Stimulated activated CD4-positive, alpha-beta T cell treated with anti-CD3 and anti-CD28 coated beads, Interleukin-2, amount 100 ng/mL, for 24 hours (primary cell): ENCODE measurements at places on chromosomes 1 and 21.

DNA sequence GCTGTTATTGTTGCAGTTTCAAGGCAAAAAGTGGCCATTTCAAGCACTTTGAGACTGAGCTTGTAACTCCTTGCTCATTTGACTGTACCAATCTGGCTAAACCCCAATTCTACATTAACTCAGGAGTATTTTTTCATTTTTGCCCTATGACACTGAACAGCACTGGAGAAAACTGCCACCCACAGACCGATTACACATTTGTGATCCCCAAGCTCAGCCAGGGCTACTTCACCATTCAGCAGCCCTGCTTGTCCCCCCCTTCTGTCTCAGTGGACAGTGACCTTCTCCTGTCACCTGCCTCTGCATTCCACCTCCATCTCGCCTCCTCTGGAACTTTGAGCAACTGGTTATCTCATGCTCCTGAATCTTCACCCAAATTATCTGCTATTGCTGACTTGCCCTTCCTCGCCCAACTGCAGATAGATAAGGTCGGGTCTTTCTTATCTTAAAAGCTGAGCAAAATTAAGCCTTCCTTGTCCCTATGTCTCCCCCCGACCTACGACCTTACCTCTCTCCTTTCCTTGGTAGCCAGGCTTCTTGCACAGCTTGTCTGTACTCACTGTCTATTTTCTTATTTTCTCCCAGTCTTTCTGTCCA is 25.3 kb downstream of the SPATA46 start:
- no peak for DNase-seq

GRCh38 chr1:109636201-109636952 is 16.7 kb downstream of the AMPD2 start:
- peak; percentile 10 for DNase-seq

DNA sequence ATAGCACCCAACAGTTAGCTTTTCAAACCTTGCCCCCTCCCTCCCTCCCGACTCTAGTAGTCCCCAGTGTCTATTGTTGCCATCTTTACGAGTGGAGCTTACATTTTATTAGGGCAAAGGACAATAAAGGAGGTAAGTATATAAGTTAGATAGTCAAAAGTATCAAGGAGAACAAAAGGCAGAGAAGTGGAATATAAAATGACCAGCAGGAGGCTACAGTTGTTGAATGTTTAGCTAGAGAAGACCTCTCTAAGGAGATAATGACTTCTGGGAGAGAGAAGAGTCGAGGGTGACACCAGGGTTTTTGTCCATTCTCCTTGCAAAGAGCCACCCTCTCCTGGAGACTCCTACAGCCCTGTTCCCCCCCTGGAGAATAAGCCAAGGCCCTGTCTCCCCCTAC is 48.7 kb downstream of the SYT6 start:
- no peak for DNase-seq

DNA sequence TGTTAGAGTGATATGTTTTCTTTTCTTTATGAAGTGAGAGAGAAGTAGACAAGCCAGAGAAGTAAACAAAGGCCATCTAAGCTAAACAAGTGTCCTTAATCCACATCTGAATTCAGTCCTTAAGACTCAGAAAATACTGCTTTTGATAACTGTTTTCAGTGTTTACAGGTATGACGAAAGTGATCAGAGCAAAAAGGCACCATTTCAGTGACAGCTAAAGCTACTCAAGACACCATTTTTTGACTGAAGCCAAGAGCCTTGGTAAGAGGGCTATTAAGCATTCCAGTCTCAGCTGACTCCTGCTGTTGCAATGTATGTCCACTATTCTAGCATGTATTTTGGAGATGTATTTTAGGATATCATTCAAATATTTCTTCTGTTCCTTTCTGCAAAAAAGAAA is 4.1 kb downstream of the KMO start:
- no peak for DNase-seq

DNA sequence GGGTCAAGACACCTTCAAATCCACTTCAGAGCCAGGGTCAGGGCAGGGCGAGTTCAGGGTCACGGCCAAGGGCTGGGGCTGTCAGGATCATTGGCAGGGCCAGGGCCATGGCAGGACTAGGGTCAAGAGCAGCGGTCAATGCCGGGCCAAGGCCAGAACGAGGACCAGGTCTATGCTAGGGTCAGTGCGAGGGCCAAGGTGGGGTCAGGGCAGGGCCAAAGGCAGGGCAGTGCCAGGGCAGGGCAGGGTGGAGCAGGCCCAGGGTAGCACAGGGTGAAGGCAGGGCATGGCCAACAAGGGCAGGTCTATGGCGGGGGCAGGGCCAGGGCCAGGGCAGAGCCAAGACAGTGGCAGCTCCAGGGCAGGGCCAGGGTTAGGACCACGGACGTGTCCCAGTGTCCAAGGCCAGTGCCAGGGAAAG is 154.0 kb downstream of the LIPI start:
- no peak for DNase-seq

- DNase-seq: no peak
Observed at GRCh38 chr1:197706601-197707000, 68.7 kb downstream of the DENND1B start.

DNA sequence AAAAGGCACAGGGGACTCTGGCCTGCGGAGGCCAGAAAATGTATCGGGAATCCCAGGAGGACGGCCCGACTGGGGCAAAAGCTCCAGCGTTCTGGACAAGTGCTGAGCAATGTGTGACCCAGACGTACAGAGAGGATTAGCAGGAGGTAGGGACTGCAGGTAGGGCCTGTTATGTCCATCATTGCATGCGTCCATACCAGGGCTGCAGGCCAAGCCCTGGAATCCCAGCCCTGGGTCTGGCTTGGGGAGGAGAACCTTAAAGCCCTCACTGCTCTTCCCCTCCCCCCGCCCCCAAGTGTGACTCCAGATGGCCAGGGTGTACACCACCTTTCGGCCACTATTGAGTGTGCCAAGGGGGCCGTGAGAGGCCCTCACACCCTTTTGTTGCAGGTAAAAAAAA is 2.0 kb downstream of the RNF207 start:
- no peak for DNase-seq

GRCh38 chr1:48678710-48679505 is 97.8 kb downstream of the BEND5 start:
- no peak for DNase-seq

- DNase-seq: no peak
Observed at GRCh38 chr1:247551721-247552120, 2.8 kb downstream of the GCSAML start.

DNA sequence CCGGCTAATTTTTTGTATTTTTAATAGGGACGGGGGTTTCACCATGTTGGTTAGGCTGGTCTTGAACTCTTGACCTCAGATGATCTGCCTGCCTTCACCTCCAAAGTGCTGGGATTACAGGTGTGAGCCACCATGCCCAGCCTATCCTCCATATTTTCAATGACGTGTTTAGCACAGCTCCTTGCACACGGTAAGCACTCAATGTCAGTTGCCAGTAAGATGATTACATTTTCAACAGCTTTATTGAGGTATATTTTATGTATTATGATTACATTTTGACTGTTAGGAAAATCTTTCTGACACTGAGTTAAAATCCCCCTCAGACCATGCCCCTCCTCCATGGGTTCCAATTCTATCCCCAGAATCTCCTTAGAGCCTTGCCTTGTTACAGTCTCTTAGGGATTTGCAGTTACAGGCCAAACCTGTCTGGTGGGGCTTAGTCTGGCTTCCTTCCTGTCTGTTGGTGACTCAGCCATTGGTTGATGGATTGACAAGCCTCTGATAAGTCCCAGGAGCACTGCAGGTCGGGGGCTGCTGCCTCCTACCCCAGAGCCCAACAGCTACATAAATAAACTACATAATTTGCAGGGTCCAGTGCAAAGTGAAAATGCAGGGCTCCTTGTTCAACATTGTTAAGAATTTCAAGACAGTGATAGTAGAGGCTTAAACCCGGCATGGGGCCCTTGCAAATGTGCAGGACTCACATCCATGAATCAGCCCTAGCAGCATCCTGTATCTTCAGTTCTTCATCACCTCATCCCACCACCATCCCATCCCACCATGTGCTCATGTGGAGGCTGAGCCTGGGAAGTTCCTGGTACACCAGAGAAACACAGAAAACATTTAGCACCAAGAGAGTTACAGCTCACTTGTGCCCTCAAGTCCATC is 23.4 kb downstream of the COA7 start:
- DNase-seq: no peak

GRCh38 chr1:203555076-203555475 is 61.1 kb downstream of the OPTC start:
- no peak for DNase-seq

- no peak for DNase-seq
Observed at GRCh38 chr1:154605534-154605933, 2.5 kb downstream of the ADAR start.

DNA sequence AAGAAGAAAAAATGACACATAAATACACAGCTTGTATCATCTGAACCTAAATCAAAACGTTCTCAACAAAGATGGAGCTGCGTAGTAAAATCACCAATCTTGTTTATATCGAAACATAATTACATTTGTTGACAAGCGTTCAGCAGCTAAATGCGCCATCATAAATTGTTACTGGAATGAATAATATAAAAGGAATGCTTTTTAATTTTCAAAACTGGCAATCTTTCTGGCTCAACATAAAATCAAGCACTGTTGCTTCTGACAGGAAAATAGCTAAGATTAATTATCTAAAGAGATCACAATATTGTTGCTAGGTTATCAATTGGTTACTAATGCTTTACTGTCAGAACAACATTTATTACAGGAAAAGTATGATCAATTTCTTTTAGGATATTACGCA is 181.5 kb downstream of the GPATCH2 start:
- DNase-seq: no peak

- no peak for DNase-seq
Observed at GRCh38 chr1:188261849-188262248, 1433.1 kb downstream of the PLA2G4A start.
